ENCODE measurements at places on chromosomes 3 and 15. TPM values are rescaled to one million over a fixed set of nuclear protein-coding genes. Genes with fewer than 3 reads are reported as not detected.

ZDHHC23 gene
- 0.90 TPM for total RNA-seq

FEZF2 gene
- not detected for total RNA-seq

VGLL3 gene
- 97.3 TPM for total RNA-seq

TMEM207 gene
- not detected for total RNA-seq

C2CD4B gene
- not detected for total RNA-seq

SCAANT1 gene
- total RNA-seq: not detected

GLDN gene
- total RNA-seq: under 0.01 TPM

RBP2 gene
- not detected for total RNA-seq

KCNH8 gene
- not detected for total RNA-seq

MASP1 gene
- total RNA-seq: 13.1 TPM

STRC gene
- total RNA-seq: not detected

FURIN gene
- 30.8 TPM for total RNA-seq

LMCD1 gene
- total RNA-seq: 50.0 TPM

SLC30A4 gene
- total RNA-seq: 5.6 TPM

SLC28A2 gene
- not detected for total RNA-seq

NISCH gene
- 36.9 TPM for total RNA-seq

ITGA11 gene
- total RNA-seq: 2.5 TPM

PROS1 gene
- 1.6 TPM for total RNA-seq

ZXDC gene
- 13.1 TPM for total RNA-seq

BLM gene
- total RNA-seq: 6.5 TPM

ZDHHC19 gene
- not detected for total RNA-seq

GPR176 gene
- total RNA-seq: 194 TPM

MYO5C gene
- total RNA-seq: under 0.01 TPM

PLSCR5 gene
- not detected for total RNA-seq

ENTPD3 gene
- not detected for total RNA-seq

CFAP20DC gene
- total RNA-seq: 1.6 TPM

GOLGA8J gene
- total RNA-seq: not detected

MRAS gene
- total RNA-seq: 59.3 TPM

ARGFX gene
- total RNA-seq: not detected

SLC51B gene
- total RNA-seq: not detected

GOLGA8M gene
- total RNA-seq: under 0.01 TPM

QARS1 gene
- 404 TPM for total RNA-seq

ZCWPW2 gene
- total RNA-seq: 0.56 TPM

KIF23 gene
- 70.5 TPM for total RNA-seq

DAZL gene
- not detected for total RNA-seq

SIN3A gene
- total RNA-seq: 31.5 TPM

CD200R1 gene
- under 0.01 TPM for total RNA-seq

IQCF5 gene
- not detected for total RNA-seq

TRIM42 gene
- total RNA-seq: not detected

CISH gene
- total RNA-seq: 0.90 TPM

SPINK8 gene
- not detected for total RNA-seq

CFAP100 gene
- not detected for total RNA-seq

PAK6 gene
- total RNA-seq: not detected

MYH15 gene
- total RNA-seq: 0.28 TPM

OSBPL10 gene
- total RNA-seq: 9.5 TPM

NR1I2 gene
- not detected for total RNA-seq

FOXB1 gene
- not detected for total RNA-seq

WDR6 gene
- total RNA-seq: 60.9 TPM

KCNAB1 gene
- total RNA-seq: under 0.01 TPM

MB21D2 gene
- total RNA-seq: 46.4 TPM

CELSR3 gene
- total RNA-seq: 0.18 TPM

GUCA1C gene
- not detected for total RNA-seq

REC114 gene
- not detected for total RNA-seq

MINAR1 gene
- 1.6 TPM for total RNA-seq

CACNA2D3 gene
- 0.36 TPM for total RNA-seq

CBLB gene
- 20.1 TPM for total RNA-seq

KLF15 gene
- total RNA-seq: 0.18 TPM

ITPKA gene
- total RNA-seq: 1.4 TPM
